ENCODE measurements at places on chromosomes 7 and 10.

- DNase-seq, result no peak
These were observed 42.2 kb upstream of the ADAM12 start for GRCh38 chr10:126430512-126430911.

DNA sequence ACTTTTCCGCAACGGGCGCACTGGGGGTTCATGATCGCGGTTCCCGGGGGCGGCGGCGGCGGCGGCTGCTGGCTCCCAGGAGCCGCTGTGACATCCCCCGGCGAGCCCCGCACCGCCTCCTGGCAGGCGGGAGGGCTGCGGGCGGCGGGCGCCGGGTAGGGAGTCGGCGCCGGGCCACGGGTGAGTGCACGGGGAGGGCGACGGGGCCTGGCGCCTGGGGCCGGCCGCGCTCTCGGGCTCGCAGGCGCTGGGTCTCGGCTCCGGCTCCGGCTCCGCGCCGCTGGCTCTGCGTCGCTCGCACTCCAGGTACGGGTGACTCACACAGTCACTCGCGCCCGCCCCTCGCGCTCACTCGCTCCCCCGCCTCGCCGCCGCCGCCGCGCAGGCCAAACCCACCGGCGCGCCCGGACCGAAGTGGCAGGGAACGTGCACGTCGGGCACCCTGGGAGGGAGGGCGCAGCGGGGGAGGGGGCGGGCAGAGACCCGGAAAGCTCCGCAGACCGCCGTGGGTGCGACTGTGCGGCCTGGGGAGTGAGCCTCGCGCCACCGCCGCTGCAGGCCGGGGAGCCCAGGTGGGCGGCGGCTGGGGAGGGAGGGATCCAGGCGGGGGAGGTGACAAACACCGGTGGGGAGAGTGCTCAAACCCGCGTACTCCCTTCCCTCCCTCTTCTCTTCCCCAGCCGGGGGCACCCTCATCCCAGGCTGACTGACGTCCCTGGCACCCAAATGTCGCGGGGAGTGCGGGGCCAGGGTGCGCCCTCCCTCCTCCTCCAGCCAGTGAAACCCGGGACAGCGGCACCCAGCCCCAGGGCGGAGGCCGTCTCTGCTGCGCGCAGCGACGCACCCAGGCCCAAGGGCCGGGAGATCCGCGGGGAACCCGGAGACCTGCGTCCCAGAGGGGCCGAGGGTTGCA, 276.9 kb upstream of the NEBL start:
- DNase-seq, result no peak

DNA sequence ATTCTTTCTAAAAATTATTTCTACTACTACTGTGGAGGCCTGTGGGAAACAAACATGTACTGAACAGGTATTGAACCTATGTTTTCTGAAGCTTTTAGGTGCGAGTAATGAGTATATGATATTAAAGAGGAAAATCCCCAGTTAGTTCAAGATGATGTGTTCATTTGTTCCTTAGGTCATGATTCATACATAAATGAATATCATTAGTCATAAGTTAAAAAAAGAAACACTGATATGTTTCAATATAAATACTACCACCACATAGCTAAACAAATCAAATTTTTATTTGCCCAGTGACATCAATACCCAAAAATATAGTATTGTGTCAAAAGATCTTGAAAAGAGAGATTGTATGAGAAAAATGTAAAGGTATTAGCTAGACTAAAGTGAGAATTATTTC, 210.7 kb upstream of the GNAI1 start:
- no peak for DNase-seq

DNA sequence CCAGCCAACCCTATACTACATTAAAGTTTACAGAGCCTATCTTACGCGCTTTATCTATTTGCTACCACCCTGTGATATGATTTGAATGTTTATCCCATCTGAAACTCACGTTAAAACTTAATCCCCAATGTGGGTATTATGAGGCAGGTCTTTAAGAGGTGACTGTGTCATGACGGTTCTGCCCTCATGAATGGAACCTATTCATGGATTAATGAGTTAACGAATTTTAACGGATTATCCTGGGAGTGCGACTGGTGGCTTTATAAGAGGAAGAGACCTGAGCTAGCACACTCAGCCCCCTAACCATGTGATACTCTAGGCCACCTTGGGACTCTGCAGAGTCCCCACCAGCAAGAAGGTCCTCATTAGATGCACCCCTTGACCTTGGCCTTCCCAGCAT, 37.8 kb downstream of the SRPK2 start:
- no peak for DNase-seq

DNA sequence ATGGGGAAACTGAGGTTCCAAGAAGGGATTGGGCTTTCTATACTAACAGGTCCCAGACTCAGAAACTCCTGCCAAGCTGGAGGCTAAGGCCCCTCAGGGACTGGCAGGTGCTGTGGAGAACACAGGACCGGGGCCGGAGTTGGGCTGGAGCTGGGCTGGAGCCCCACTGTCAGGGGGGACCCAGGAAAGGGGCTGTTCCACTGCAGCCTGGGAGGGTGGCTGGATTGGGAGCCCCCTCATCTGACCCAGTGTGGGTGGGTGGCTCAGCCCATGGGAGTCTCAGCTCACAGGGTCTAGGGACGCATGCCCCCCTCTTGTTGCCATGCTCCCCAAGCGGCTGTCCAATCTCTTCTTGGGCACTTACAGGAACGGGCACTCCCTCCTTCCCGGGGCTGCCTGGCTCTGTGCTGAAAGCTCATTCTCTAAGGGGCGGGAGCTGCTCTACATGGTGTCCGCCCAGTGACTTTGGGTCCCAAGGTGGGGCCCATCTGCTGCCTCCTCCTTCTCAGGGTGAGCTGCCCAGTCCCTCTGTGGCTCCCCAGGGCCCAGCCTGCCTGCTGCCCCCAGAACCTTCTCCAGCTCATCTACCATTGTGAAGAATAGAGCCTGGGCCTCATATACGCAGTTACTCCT, 126.5 kb downstream of the MYL10 start:
- DNase-seq, result no peak

Measured in T-helper 9 cell (primary cell).